Stomach (tissue), 19 donors: ENCODE measurements at places on chromosomes 12 and 14.
A peak's percentile ranks its signal among the peaks of the same experiment; 100 is the strongest.

GRCh38 chr12:1915082-1915968, 3.1 kb downstream of the CACNA2D4 start:
- DNase-seq: peak; percentile 17

- DNase-seq: no peak
These were observed 37.7 kb downstream of the DIP2B start for GRCh38 chr12:50542448-50542847.

DNA sequence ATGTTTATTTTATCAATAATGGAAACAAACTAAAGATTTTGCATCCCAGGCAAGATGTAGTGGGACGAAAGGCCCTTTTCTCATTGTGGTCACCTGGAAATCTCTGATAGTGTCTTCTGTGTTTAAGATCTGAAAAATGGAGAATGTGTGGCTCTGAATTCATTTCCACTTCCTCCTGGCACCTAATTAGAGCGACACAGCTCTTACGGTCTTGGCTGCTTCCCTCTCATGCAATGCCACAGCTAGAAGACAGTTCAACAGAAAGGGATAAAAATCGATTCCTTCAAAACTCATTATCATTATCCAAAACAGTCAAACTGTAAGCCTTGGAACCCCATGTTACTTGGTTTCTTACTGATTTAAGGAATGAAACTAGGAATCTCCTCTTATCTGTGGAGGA, 9.3 kb downstream of the ST8SIA1 start:
- no peak for DNase-seq

- DNase-seq: no peak
These were observed 68.2 kb downstream of the PLEKHG3 start for GRCh38 chr14:64772397-64772950.
